ENCODE measurements at places on chromosomes 5 and 9.
A peak's percentile ranks its signal among the peaks of the same experiment; 100 is the strongest.

DNA sequence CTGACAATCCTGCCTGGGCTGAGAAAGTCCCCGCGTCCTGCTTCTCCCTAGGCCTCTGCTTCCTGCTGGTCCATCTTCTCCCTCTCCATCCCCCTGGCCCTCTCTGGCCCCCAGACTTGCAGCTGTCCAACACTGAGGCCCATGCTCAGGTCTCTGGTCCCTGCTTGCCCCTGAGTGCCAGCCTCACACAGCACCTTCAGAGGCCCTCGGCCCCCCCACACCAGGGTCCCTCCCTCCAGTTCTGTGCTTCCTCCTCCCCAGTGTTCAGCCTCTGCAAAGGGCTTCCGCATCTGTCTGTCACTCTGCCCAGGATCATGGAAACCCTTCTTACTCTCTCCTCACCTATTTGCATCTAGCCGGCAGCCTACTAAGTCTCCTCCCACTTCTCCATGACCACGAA is 62.4 kb upstream of the CTSL start:
- DNase-seq: no peak

- DNase-seq: peak; percentile 43
Observed at GRCh38 chr9:137252555-137253506, 1.7 kb downstream of the STPG3 start.

- peak; percentile 52 for DNase-seq
Observed at GRCh38 chr9:132241840-132242620, 80.2 kb downstream of the NTNG2 start.

GRCh38 chr9:112271466-112272098 is 61.8 kb downstream of the PTBP3 start:
- DNase-seq: peak; percentile 10

- no peak for DNase-seq
Observed at GRCh38 chr5:124872615-124873014, 126.2 kb upstream of the ZNF608 start.

GRCh38 chr5:178352035-178352349 is 119.4 kb upstream of the PHYKPL start:
- DNase-seq: no peak

DNA sequence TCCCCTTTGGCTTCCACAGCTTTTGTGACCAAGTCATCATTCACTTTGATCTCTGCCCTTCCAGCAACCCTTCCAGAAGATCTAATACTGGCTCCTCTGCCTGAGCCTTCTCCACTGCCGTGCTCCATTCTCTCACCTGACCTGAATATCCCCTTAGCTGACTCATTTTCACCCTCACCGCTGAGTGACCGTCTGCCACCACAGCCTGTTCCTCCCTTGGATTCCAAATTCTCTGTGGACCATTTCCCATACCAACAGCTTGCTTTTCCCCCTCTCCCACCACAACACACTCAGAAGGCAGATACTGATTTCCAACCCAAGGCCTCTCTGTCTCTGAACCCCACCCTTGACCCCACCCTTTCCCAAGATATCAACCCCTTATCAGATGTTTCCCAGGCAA is 20.5 kb upstream of the SPATA31D1 start:
- DNase-seq: no peak

- DNase-seq: no peak
Observed at GRCh38 chr5:132215329-132215728, 12.3 kb downstream of the P4HA2 start.

DNA sequence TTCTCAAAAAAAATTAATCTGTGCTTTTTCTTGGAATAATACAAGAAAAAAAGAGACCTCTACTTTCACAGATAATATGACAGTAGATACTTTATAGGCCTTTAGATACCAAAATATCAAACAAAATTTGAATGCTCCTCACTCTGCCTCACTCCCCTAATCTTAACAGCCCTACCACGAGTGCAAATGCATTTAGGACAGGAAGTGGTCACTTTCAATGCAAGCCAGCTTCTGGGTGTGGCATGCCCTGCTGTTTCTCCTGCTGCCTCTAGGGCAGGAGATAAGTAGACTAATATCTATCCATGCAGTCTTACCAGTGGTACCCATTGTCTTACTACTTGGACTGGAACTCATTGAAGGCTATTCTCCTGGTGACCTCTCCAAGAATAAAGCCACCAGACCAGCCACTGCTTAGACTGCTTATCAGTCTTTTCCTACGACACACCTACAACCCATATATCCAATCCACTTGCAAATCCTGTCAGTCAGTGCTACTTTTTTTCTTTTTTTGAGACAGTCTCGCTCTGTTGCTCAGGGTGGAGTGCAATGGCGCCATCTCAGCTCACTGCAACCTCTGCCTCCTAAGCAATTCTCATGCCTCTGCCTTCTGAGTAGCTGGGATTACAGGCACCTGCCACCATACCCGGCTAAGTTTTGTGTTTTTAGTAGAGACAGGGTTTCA is 23.0 kb downstream of the FRRS1L start:
- DNase-seq: peak; percentile 4

- DNase-seq: no peak
Observed at GRCh38 chr5:169331292-169331852, 30.4 kb upstream of the SLIT3 start.

GRCh38 chr9:72931437-72931836 is 21.4 kb downstream of the ALDH1A1 start:
- DNase-seq: no peak

- no peak for DNase-seq
Observed at GRCh38 chr9:129757045-129757444, 4.2 kb upstream of the PTGES start.

DNA sequence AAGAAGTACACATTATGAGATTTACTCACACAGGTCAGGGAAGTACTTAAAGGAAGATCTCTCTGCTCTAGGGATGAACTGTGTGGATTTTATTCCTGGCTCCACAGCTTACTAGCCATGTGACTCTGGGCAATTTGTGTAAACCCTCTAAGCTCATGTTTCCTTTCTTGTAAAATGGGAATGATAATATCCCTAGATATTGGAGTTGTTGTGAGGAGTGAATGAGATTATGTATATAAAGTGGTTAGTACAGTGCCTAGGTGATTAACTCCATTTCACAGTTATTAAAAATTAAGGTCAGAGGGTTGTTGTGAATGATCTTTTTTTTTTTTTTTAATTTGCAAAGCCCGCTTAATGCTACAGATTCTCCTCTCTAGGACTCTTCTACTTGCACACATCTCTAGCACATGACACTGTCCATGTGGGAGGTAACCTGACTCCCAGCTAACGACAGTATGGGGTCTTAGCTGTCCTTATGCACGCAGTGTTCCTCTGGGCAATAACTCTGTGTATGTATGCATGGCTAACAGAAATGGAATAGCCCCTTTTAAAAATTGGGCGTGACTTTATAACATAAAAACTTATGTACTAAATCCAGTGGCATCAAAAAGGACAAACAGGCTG is 23.9 kb upstream of the MYOT start:
- DNase-seq: no peak

- peak; percentile 17 for DNase-seq
Observed at GRCh38 chr9:112112941-112113681, 62.0 kb downstream of the SUSD1 start.

GRCh38 chr5:107444300-107444699 is 226.4 kb downstream of the EFNA5 start:
- no peak for DNase-seq

- DNase-seq: no peak
Observed at GRCh38 chr5:29089591-29090130, 2051.3 kb upstream of the CDH9 start.

GRCh38 chr5:109744261-109744660 is 54.5 kb downstream of the MAN2A1 start:
- DNase-seq: no peak

- no peak for DNase-seq
Observed at GRCh38 chr5:148511810-148512347, 128.1 kb downstream of the FBXO38 start.

- no peak for DNase-seq
Observed at GRCh38 chr5:120314191-120314590, 149.9 kb upstream of the PRR16 start.

DNA sequence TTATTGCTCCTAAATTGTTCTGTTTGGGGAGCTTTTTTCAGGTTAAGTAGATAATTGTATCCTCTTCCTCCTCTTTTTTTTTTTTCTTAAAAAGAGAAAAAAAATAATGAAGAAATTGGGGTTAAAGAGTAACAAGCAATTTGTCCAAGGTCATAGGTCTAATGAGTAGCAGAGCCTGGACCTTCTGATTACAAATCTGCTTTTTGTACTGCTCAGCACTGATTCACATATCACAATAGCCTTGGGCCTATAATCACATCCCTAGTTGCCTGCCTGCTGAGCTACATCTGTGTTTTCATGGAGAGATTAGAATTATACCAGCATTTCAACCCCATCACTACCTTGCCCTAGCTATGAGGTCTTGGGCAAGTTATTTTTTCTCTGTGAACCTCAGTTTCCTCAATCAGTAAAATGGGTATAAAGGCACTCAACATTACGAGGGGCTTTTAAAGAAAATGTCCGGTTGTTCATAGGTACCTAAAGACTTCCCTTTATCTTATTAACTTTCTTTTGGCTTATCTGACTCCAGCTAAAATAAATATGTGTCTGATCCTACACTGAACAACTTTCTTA is 152.3 kb downstream of the BAAT start:
- DNase-seq: peak; percentile 18

DNA sequence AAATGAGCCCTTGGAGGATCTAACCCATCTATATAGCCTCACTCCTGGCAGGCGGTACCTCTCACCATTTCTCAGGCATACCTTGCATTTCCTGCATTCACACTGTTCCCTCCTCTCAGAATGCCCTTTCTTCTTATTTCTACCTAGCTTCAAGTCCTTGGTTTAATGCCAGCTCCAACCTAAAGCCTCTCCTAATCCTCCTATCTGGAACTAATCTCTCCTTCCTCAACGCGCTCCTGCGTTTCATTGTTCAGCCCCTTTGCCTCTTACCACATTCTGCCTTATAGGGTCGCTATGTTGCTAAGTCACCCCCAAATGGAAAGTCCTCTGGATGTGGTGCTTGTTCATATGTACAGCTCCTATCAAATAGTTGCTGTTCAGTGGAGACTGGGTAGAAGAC is 288.5 kb upstream of the TUT7 start:
- no peak for DNase-seq

DNA sequence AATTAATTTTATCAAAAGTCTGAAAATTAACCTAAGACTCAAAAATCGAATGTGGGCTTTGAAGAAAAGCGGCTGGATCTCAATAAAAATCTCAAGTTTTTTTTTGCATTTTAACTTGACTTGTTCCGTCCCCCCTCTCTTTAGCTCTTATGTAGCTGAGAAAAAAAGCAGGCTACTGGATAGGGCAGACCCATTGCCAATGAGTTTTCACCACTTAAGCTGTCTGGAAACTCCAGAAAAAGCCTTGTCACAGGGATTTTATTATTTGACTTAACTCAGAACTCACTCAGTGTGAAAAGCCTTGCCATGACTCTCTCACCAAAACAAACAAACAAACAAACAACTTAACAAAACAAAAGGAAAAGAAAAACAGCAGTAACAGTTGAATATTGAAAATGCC is 247.4 kb downstream of the CDH9 start:
- DNase-seq: no peak

DNA sequence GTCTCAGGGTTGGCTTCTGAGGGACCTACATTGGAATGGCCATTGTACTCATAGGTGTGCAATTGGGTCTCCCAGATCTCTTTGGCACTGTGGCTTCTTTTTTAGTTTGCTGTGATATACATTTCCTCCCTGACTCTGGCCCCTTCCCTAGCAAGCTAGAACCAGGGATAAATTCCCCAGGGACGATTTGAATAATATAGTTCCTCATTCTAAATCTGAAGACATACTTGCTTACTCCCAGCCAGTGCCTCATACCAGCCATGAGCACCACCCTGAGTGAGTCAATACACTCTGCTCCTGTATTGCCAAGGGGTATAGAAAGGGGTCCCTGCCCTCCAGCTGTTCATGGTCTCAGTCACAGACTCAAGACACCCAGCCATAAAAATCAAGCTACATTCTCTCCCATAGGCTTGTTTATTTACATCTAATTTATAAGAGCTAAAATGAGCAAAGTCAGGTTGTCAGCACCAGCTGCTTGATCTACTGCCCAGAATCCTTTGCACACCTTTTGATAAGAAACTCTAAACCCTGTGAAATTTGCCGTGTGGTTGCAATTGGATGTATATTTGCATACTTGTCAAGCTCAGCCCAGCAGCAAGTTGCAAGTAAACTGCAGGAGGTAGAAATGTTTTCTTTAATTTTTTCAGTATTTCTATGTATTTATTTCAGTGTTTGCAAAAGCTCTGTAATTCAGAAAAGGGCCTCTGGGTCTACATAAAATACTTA is 219.9 kb upstream of the IRX1 start:
- DNase-seq: no peak
